ENCODE measurements at places on chromosomes 7 and 10. TPM values are rescaled to one million over a fixed set of nuclear protein-coding genes. Genes with fewer than 3 reads are reported as not detected.

GRID2IP gene
- not detected for total RNA-seq

AGBL3 gene
- total RNA-seq: 4.2 TPM

TMEM184A gene
- total RNA-seq: not detected

VAX1 gene
- not detected for total RNA-seq

PIP gene
- not detected for total RNA-seq

ASB10 gene
- total RNA-seq: 3.7 TPM

FRMD4A gene
- 19.3 TPM for total RNA-seq

CYP26C1 gene
- not detected for total RNA-seq
